ENCODE measurements at places on chromosomes 7 and 10.

GRCh38 chr10:91360461-91360860, 49.7 kb upstream of the HECTD2 start:
- no peak for DNase-seq

DNA sequence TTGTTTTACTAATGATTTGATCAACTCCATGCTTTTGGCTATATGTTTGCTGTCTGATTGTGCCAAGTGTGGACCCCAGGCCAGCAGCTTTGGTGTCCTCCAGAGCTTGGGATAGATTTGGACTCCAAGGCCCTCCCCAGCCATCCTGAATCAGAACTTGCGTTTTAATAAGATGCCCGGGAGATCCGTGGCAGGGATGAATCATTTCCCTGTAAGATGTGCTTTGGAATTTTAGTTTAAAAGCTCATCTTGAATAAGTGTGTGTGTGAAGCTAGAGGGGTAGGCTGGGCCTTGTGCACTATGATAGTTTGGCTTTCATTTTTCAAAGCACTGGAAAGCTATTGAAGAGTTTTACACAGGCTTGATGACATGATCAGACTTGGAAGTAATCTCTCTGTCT, 66.2 kb upstream of the SDK1 start:
- DNase-seq = no peak

DNA sequence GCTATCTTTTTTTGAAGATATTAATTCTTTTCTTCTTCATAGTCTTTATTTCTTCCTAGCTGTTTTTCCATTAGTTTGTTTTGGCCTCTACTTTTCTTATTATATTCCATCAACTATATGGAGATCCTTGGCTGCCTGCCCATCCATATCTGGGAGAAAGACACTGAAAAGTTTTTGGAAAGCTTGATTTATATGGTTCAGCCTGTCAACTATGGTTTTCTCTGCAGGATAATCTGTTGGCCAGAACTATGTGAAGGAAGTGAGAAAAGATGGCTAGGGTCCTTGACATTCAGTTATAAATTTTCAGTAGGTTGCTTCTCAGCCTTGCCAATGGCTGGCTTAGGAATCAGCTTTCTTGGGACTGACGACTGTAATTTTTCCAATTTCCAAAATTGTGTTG, 10.0 kb upstream of the CDK14 start:
- DNase-seq = no peak

DNA sequence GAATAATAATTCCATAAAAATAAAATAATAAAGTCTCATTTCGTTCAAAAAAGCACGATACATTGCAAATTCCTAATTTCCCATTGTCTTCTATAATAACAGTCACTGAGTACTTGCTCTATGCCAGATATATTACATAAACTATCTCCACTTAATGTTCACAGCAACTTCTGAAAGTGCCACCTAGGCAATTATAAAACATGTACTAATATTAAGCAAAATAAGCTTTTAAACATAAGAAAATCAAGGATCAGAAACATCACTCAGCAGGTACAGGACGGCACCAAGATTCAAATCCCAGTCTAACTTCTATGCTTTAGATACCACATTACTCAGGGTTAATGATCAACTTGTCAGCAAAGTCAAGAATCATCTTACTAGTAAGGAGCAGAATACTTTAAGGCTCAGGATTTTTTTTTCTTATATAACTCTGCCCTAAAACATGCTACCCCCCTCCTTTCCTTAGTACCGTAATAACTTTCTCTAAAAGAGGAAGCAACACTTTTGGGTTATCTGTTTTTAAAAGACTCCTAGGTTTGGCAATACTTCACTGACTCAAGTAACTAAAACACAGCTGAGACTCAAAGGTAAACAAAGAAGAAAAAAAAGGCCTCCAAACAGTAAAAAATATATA, 51.3 kb downstream of the USP6NL start:
- no peak for DNase-seq

DNA sequence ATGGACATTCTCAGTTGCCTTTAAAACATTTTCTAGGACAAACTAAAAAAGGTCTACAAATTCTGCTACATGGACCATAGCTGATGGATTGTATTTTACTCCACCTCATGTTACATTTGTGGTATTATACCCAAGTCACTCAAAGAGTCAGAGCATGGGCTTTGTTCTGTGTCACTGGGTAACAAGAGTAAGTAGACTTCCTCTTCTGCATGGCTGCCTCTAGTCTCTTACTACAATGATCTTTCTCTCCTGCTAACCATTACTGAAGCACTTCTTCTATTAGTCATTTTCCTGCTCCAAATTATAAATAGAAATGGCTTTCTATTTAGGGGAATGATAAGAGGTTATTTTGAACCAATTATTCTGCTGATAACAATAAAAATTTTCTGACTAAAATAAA, 727.4 kb upstream of the NRP1 start:
- DNase-seq = no peak

- no peak for DNase-seq
These were observed 263.6 kb upstream of the AUTS2 start for GRCh38 chr7:69334701-69335100.

DNA sequence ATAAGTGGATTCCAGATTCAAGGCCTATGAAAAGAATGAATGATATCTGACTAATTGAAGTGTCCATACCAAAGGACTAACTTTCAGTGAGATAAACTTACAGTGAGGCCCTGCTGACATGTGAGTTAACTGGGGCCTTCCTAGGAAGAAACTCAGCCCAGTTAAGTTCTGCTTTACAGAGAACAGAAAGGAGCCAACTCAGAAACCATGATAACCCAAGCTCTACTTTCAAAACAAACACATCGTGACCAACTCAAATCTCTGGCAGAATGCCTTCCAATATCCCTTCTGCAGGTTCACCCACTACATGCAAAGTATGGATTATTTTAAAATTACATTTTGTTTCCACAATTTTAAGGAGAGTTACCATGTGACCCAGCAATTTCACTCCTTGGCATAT, 75.8 kb upstream of the MRLN start:
- DNase-seq = no peak

Measured in cortex of kidney (tissue), 1 donor.